ENCODE measurements at places on chromosomes 2 and 18.

GRCh38 chr2:42756966-42757513 is 6.9 kb downstream of the OXER1 start:
- no peak for DNase-seq

- DNase-seq: no peak
Observed at GRCh38 chr18:69992776-69993175, 45.1 kb upstream of the CD226 start.

GRCh38 chr2:196448407-196449079 is 191.0 kb upstream of the CCDC150 start:
- no peak for DNase-seq

DNA sequence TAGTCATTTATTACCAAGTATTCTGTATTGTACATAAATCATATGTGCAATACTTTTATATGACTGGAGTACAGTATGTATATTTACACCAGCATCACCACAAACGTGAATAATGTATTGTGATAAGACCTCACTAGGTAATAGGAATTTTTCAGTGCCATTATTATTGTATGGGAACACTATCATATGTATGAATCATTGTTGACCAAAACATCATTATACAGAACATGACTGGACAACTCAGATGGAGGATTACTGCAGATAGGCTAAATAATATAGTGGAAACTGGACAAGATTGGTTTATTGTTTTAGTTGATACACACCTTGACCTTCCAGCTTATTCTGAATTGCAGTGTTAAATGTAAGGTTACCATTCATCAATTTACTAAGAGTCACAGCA is 33.4 kb downstream of the VAPA start:
- DNase-seq: no peak

DNA sequence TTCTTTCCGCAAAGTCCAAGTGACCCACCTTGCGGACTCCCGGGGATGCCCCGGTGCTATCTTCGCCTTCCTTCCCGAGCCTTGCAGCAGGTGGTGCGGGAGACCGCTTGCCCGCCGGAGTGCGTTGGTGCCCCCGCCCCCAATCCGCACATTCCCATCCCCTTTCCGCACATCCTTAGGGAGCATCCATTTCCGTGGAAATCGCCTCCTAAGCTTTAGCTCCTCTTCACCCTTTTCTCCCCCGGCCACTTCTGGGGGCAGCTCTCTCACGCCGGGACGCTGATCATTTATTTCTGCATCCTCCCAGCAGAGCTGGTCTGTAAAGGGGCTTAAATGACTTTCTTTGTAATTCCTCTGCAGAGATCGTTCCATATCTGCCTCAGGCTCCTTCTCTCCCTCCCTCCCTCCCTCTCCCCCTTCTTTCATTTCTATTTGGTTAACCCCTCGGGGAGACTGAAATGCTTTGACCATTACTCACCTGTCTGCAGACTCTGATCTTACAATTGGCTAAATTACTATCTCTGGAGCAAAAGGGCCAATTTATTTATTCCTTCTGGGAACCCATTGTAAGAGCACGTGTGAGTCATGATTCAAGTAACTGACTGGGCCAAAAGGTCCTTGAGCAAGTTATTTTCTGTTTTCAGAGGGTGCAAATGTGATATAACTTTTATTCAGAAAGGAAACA is 1.3 kb upstream of the LYPD1 start:
- DNase-seq: peak; percentile 3

DNA sequence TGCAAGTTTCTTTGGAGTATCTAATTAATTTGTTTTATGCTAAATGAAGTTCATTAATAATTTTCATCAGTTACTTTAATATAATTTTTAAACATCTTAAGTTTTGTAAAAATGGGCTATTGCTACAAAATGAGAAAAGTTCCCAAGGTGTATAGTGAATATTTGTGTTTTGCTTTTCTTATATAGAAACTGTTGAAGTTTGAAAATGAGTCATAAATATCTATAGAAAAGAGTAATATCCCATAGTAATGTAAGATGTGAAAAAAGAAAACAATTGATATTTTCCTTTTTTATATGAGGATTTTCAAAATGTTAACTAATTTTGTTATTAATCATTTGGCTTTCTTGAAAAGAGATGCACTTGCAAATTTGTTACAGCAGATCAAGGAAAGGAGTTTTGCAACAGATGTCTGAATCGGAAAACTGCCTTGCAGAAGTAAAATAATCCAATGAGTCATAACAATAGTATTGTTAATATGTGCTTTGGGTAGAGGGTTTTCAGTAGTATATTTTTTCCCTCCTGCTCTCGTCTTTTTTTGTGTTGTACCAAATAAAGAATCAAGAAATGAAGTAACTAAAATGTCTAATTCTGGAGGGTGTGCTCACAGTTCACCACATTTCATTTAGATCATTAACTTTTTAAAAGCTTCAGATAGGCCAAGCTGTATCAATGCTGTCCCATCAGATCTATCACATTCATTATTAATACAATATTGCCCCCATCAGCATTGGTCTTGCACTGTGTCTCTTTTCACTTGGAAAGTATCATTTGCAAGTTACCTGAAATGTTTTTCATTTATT is 15.5 kb downstream of the DUSP19 start:
- DNase-seq: peak; percentile 32

DNA sequence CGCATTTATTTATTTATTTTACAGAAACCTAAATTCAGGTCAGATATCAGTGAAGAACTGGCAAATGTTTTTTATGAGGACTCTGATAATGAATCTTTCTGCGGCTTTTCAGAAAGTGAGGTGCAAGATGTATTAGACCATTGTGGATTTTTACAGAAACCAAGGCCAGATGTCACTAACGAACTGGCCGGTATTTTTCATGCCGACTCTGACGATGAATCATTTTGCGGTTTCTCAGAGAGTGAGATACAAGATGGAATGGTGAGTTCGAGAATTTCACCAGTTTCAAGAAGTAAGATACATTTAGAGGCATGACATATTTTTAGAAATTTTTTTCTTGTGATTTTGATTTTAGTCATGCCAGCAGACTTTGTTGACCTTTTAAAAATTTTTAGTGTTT is 4.6 kb downstream of the CDCA7 start:
- DNase-seq: no peak

DNA sequence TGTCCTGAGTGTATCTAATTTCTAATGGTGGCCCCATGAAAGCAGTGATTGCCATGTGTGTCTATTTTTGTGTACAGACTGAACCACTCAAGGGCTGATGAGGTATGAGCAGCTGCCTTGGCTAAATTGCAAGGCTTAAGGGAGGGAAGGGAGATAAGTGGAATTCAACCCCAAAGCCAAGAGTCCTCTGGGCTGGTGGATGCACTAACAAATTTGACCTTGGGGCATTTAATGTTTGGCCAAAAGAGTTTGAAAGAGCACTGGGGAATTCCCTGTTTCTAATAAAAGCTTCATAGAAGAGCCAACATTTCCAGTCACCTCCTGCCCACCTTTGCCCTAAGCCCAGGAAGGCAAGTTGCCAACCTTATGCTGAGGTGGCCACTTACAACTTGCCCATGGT is 172.1 kb downstream of the SETBP1 start:
- peak; percentile 72 for DNase-seq

DNA sequence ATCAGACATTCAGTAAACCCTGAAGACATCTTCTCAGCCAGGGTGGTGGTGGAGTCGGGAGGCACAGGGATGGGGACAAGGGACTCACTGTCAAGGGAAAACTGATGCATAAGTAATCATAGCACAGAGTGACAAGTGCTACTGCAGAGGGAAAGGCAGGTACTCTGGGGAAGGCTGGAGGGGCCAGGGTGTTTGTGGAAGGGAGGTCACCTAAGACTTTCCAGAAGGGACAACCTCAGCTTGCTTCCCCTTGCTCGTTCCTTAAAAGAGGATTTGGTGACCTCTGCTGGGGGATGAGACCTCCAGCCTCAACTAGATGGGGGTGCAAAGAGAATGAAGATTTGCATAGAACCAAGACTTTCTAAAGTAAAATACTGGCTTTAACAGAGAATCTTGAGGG is 99.5 kb downstream of the SLC4A3 start:
- DNase-seq: peak; percentile 4

DNA sequence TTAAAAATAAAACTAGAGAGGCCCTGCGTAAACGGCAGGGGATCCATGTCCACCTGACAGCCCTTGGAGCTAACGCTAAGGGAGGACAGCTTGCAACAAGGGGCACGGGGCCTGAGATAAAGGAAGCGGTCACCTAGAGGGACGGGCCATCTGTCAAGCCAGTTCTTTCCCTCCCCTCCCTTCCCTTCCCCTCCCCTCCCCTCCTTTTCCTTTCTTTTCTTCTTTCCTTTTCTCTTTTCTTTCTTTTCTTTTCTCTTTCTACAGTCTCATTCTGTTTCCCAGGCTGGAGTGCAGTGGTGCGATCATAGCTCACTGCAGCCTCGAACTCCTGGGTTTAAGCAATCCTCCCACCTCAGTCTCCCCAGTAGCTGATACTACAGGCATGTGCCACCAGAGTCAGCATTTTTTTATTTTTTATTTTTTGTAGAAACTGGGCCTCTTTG is 34.5 kb upstream of the CTAGE1 start:
- no peak for DNase-seq

DNA sequence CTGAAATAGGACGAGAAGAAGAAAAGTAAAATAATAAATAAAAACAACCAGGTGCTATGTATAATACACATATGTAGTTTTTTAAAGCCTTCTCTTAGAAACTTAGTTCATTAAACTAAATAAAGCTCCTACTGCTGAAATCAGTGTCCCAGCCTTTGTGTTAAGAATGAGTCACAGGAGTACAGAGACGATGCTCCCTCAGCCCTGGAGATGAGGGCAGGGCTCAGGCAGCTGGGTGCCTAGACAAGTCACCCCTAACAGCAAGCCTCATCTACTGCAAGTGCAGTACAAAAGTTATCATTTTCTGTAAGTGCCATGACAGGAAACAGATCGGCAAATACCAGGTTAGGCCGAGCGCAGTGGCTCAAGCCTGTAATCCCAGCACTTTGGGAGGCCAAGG is 18.2 kb downstream of the KIDINS220 start:
- DNase-seq: no peak

DNA sequence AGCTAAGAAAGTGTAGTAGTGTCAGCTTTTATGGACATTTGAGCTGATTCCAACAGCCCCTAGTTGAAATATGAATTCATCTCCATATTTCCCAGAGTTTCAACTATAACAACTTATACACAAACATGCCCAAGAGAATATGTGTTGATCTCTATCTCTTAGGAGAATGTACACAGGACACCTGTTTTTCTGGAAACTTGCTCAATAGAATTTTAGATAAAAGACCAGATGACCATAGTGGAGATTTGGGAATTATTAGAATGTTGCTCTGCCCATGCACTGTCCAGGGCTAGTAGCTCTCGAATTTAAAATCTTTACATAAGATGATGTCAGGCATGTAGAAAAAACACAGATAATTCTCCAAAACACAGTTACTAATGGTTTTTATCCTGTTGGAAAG is 162.3 kb upstream of the VRK2 start:
- peak; percentile 18 for DNase-seq

DNA sequence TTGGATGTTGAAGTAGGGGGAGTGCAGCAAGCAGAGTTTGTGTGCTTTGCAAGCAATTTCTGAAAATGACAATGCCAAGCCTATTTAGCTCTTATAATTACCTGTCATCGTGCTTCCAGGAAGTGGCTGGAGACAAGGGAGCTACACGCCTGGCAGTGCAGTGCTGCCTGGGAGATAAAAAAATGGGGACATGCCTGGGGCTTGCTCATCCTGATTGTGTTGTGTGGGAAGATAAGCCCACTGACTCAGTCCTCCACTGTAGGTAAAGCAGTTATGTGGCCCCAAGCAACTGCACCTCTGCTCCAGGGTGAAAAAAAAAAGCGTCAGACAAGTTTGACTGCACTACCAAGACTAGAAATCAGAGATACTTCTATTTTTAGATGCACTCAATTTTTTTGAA is 396.9 kb upstream of the NXPH2 start:
- DNase-seq: no peak

- no peak for DNase-seq
Observed at GRCh38 chr2:172323861-172324597, 103.4 kb upstream of the ITGA6 start.

GRCh38 chr2:239957681-239958472 is 67.3 kb downstream of the NDUFA10 start:
- DNase-seq: no peak

DNA sequence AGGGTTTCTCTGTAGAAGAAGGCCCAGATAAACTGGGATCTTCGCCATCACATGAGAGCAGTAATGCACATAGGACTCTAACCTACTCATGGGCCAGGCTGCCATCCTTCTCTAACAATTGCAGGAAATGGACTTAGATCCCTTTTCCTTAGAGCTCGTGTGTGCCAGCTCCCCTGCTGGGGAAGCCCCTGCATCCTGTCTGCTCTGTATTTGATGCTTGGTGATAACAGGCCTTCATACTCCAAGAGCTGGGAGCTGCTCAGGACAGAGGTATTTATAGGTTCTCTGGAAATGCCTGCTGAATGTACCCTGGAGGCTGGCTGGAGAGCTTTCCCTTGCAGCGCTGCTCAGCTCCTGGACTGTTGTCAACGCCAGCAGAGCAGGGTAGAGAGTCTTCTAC is 249.6 kb downstream of the MTX2 start:
- DNase-seq: no peak

- DNase-seq: peak; percentile 79
Observed at GRCh38 chr18:46555724-46556123, 101.3 kb downstream of the LOXHD1 start.

- peak; percentile 63 for DNase-seq
Observed at GRCh38 chr18:75896865-75897264, 469.4 kb upstream of the SMIM21 start.

- no peak for DNase-seq
Observed at GRCh38 chr18:48477348-48477747, 61.5 kb upstream of the CTIF start.

- no peak for DNase-seq
Observed at GRCh38 chr2:190412966-190413365, 4.8 kb downstream of the MFSD6 start.

GRCh38 chr2:27854229-27854862 is 35.8 kb downstream of the RBKS start:
- no peak for DNase-seq

DNA sequence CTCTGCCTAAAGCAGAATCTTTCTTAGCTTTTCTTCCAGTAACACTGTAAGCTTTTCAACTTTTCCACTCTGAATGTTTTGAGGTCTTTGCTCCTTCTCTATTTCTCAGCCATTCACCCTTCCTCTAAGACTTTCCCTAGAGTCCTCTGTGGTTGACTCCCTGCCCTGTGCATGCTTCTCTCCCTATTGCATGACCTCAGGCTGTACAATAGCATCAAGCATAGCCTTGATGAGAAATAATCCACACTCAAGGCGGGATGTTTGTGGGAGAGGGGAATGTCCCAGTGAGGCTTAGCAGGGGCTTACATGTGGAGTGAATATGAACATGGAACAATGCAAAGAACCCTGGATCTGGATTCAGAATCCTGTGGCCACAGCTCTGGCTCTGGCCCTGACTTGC is 48.4 kb upstream of the IGFBP5 start:
- DNase-seq: no peak

DNA sequence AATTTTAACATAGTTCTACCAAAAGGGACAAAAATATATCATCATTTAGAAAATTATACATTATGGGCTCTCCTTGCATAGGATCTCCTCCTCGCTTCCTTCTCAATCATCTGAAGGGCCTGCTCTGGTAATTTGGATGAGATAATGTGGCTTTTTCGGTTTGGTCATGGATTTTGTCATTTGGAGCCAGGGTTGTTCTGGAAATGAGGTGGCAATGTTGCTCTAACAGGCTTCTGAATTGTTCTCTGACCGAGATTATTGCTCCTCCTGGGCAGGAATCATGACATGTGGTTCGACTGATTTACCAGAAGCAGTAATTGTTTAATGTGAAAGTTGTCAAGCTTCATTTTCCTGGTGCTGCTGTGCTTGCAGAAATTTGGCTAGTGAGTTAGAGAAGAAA is 194.7 kb upstream of the ERBB4 start:
- no peak for DNase-seq

Data from DMS53 (cell line).